ENCODE measurements at places on chromosomes 5 and 9.

DNA sequence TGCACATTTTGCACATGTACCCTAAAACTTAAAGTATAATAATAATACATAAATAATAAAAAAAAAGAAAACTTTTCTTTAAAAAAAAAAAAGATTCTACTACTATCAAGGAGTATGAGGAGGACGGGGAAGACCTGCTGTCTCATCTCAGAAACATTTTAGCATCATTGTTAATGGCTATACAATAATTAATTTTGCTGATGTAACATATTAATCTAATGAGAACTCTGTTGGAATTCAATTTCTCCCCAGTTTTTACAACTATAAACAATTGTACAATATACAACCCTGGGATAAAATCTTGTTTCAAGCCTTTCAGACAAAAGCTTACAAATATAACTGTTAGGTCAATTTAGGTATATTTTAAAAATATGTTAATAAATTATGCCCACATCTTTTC lies 139.0 kb upstream of the GRIN3A start:
- DNase-seq, result no peak

DNA sequence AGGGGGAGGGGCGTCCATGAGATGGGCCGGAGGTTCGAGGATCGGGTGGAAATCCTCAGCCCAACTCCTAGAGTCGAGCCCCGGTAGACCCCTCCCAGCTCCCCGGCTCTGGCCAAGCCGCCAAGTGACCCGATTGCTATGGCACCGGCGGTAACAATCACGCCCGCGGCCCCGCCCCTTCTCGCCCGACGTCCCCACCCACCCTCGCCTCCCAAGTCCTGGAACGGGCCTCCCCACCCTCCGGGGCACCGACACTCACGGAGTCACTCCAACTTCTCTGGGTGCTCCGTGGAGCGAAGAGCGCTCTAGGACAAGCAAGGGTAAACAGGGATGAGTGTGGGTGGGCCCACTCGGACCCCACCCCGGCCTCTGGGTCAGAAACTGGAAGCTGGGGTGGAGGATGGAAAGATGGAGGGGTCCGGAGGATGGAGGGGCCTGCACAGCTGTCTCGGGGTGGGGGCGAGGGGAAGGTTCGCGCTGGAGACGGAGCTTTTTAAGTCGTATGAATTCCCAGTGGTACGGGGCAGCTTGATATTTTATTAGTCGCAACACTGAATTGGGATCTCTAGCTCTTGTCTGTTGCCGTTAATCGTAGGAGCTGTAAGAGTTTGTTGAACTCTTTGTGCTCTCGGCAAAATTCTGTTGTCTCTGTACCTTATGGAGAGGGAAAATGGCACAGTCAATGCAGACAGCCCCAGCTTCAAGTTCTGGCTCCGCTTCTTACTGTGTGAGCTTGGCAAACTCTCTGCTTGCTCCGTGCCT lies at the start of gene SPACA9:
Gene SPACA9, plus strand, starts transcription at position 204 of the 762 bp plus-strand sequence. CDS start 5,050 bp downstream, outside the sequence.
- peak; percentile 64 for DNase-seq

- DNase-seq, result peak; percentile 60
These were observed 60.8 kb downstream of the WDR41 start for GRCh38 chr5:77431286-77431685.

- peak; percentile 87 for DNase-seq
These were observed 20.3 kb upstream of the THG1L start for GRCh38 chr5:157710882-157711281.

DNA sequence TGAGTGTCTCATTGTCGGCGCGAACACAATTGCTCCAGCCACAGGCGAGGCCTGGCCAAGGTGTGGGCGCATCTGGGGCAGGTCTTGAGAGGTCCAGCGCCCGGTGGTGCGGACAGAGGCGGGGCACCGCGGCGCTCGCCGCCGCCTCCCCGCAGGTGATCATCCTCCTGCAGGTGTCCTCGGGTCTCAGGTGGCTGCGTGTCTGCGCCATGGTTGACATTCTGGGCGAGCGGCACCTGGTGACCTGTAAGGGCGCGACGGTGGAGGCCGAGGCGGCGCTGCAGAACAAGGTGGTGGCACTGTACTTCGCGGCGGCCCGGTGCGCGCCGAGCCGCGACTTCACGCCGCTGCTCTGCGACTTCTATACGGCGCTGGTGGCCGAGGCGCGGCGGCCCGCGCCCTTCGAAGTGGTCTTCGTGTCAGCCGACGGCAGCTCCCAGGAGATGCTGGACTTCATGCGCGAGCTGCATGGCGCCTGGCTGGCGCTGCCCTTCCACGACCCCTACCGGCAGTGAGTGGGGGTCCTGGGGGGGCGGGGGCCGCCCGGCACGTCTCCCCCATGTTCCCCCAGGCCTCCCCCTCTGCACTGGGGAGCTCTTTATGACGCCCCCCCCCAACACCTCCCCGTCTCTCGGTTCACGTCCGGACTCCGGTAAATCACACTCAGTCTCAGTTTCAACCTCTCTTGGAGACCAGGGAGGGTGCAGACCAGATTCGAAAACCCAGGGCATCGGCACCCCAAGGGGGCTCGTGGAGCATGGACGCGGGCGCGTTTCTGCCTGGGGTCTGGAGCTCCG lies 446 bp downstream of the NXNL2 start:
- DNase-seq, result no peak

DNA sequence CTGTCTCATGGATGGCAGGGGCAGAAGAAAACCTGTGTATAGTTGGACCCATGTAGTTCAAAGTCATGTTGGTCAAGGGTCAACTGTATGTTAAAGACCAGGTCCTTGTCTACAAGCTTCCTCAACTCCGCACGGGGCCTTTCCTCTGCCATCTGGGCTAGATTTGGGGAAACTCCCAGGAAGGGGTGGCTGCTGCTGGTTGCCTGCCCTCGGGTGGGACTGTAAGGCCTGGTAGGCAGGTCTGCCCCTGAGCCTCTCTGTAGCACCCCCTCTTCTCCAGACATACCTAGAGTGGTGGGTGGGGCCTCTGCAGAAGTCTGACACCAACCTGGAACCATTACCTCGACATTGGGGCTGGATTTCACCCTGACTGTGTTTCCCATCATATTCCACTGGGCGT lies 15.2 kb downstream of the ENHO start:
- no peak for DNase-seq

DNA sequence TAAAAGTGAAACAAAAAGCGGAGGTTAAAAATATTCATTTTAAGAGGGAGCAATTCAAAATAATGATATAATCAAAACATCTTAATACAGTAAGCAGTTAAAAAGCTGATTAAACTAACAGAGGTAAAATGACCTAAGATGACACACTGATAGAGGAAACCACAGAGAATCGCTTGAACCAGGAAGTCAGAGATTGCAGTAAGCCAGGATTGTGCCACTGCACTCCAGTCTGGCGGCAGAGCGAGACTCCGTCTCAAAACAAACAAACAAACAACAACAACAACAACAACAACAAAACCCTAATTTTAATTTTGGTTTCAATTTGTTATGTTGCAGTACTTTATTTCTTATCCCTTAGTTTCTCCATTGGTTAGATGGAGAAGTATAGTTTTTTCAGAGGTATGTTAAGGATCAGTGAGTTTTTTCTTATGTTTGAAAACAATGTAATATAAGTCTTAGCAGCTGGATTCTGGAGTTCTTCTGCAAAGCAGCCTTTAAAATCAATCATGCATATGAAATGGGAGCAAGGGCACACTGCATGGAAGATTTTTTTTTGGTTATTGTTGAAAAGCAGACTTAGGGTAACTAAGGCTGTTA lies 58.5 kb downstream of the MLANA start:
- peak; percentile 23 for DNase-seq

DNA sequence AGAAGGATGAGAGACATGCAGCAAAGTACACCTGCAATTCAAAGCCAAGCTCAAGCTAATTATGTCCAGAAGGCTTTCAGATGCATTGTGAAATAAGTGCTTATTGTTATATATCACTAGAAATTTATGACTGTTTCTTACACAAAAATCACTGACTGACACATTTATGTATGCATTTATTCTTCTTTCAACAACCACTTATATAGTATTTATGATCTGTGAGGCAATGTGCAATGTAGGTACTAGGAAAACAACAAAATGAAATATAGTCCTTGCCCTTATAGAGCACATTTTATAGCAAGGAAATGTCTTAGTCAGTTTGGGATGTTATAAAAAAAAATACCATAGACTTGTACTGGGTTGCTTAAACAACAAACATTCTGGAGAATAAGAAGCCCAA lies 167.6 kb downstream of the YIPF5 start:
- peak; percentile 34 for DNase-seq

- DNase-seq, result no peak
These were observed 384 bp upstream of the DMXL1 start for GRCh38 chr5:119070578-119070827.

GRCh38 chr9:89579741-89580385 lies 24.9 kb upstream of the GADD45G start:
- DNase-seq, result no peak

GRCh38 chr9:8809741-8810140 lies 1010.2 kb upstream of the DMAC1 start:
- no peak for DNase-seq

GRCh38 chr9:111427186-111427585 lies 57.0 kb downstream of the ECPAS start:
- DNase-seq, result peak; percentile 49

- peak; percentile 31 for DNase-seq
These were observed 303.0 kb downstream of the CSNK1G3 start for GRCh38 chr5:123814801-123815470.

- DNase-seq, result no peak
These were observed 8.2 kb downstream of the LIFR start for GRCh38 chr5:38548064-38548759.

DNA sequence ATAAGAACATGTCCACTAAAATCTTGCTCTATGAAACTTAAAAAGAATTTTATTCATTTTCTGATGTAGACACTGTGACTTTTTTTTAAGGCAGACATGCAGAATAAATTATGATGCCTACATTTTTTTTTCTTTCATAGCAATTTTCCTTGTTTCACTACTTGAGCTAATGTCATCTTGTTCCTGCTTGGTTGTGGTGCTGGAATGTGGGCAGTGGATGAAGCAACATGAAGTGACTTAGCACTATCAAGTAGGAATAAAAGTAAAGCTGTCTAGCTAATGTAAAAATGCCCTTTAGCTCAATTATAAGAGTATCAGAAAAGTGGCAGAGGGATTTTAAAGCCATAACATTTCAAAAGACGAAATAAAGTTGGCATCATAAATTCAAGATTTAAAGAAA lies 191.0 kb downstream of the ADAMTS6 start:
- DNase-seq, result peak; percentile 77

- DNase-seq, result peak; percentile 30
These were observed 547.2 kb downstream of the LRRC70 start for GRCh38 chr5:63125862-63126261.

DNA sequence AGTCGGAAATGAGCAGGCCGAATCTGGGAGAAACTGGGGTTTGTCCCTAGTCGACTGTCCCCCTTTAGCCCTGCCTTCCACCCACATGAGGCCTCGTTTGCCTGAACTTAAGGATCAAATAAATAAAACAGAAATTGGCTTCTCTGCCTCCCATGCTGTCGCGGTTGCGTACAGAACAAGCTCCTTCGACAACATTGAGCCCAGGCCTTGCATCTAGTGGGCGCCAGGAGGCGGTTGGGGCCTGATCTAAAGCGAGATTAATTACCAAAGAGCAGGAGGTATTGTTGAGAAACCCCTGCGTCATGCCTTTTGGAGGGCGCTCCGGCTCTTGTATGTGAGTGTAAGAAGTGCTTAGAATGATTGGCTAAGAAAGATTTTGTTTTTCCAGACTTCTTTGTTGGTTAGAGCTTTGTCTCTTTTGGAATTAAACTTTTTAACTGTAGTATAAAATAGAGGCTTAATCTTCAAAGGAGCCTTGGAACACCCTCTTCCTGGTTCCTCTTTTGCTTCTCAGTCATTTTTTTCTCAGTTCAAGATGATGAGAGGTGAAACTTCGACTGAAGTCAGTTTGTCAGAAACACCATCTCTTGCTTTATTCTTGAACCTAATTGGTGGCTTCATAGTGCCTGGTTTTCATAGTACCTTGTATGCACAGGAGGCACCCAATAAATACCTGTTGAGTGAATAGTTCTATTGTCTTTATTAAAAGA lies 828 bp downstream of the ATP6V0E1 start:
- peak; percentile 92 for DNase-seq

DNA sequence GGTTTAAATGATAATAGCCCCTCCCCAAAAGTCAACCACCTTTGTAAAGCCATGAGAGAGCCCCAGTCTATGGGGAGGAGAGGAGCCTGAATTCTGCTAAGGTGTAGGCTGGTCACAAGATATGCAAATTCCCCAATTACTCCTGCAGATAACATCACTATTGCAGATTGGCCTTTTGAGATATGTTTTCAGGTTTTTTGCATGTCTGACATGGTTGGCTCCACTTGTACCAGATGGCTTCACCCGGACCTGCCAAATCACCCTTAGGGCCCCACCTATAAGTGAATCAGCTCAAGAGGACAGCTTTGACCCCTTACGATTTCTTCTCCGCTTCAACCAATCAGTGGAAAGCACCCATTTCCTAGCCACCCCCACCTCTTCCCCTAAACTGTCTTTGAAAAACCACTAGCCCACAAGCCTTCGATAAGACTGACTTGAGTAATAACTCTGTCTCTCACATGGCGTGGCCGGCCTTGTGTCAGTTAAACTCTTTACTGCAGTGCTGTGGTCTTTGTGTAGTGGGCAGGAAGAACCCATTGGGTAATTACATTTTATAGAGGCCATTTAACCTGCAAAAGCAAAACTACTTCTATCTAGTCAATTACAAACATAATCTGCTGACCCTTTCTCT lies 69.7 kb downstream of the PRLR start:
- no peak for DNase-seq

- no peak for DNase-seq
These were observed 269.4 kb downstream of the CWC27 start for GRCh38 chr5:65037831-65038815.

GRCh38 chr5:10491673-10492026 lies 50.0 kb downstream of the ROPN1L start:
- no peak for DNase-seq

- DNase-seq, result no peak
These were observed 436.1 kb downstream of the CDH10 start for GRCh38 chr5:24208686-24209106.

DNA sequence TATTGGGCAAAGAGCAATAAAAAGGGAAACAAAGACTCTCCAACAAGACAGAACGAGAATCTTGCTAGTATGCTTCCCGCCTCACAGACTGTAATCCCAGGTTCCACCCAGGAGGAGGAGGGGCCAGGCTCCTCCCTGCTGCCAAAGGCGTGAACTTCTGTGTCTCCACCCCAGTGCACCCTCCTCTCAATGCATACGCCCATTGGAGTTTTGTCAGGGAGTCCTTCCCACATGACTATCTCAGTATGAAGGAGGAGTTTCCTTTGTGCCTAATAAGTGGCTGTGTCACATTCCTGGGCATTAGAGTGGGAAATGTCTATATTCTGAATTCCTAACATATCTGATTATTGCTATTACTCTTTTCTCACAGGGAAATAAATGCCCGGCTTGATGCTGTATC lies 106.4 kb upstream of the DHFR start:
- DNase-seq, result no peak

GRCh38 chr5:14341571-14342230 lies 198.6 kb downstream of the TRIO start:
- DNase-seq, result no peak

GRCh38 chr5:158195416-158196210 lies 336.7 kb upstream of the CLINT1 start:
- DNase-seq, result no peak

- peak; percentile 93 for DNase-seq
These were observed 40.8 kb downstream of the SHC3 start for GRCh38 chr9:89137542-89138462.

Data from AG10803 (cell line).